ENCODE measurements at places on chromosomes 13 and 19. TPM values are rescaled to one million over a fixed set of nuclear protein-coding genes. Genes with fewer than 3 reads are reported as not detected.

GRCh38 chr13:113260996-113261395, 36.0 kb upstream of the LAMP1 start:
- DNase-seq, result no peak

DNA sequence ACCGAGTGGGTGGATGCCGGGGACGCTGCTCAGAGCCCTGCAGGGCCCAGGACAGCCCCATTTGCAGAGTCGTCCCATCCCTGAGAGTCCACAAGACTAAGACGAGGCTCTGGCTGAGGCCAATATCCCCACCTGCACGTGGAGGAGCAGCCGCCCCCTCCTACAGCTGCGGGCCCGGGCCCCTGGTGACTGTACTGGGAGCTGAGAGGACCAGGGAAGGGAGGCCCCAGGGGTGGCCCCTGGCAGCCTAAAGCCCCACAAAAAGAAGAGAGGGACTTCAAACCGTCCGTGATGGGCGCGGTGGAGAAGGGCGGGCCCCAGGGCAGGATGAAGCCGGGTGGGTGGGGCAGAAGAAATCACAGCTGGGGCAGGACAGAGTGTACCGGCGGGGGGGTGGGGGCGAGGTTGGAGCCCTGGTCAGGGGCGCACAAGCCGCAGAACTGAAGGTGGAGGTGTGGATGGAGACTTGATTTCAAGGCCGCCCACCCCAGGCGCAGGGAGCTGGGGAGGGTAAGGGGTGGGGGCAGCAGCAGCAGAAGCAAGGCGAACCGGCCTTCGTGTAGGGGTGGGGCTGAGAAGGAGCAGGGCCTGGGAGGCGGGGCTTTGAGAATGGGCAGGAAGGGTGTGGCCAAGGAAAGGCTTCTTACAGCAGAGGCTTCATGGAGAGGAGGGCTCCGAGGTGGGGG, 12.9 kb downstream of the CFD start:
- peak; percentile 77 for DNase-seq

GRCh38 chr19:51726049-51726448, 2.3 kb upstream of the HAS1 start:
- peak; percentile 32 for DNase-seq

GRCh38 chr13:65597839-65598818, 1632.0 kb downstream of the PCDH9 start:
- no peak for DNase-seq

- no peak for DNase-seq
Observed at GRCh38 chr13:40682449-40683240, 16.2 kb upstream of the FOXO1 start.

DNA sequence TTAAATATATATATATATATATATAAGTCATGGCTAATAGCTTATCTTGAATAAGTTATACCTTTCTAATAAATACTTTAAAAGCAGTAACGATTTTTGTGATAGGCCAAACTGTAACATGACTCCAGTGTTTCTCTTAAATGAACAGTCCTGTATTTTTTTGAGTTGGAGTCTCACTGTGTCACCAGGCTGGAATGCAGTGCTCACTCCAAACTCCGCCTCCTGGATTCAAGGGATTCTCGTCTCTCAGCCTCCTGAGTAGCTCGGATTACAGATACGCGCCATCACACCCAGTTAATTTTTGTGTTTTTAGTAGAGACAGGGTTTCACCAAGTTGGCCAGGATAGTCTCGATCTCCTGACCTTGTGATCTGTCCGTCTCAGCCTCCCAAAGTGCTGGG, 814.2 kb upstream of the SLITRK5 start:
- DNase-seq, result no peak

GRCh38 chr19:17572638-17573037, 17.2 kb downstream of the COLGALT1 start:
- DNase-seq, result no peak

- DNase-seq, result no peak
Observed at GRCh38 chr19:56692206-56692895, 20.8 kb upstream of the ZNF835 start.

DNA sequence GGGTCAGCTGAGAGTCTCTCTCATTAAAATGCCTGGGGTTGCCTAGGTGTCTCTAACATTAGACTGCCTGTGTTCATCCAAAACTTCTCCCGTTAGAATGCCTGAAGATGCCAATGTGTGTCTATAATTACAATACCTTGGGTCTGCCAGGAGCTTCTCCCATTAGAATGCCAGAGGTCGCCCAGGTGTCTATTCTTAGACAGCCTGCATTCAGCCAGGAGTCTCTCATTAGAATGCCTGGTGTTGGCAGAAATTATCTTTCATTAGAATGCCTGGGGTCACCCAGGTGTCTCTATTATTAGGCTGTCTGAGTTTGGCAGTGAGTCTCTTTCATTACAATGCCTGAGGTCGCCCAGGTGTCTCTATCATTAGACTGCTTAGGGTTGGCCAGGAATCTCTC, 1560.2 kb downstream of the UQCRFS1 start:
- no peak for DNase-seq

- DNase-seq, result no peak
Observed at GRCh38 chr19:30670562-30671366, 298.6 kb downstream of the ZNF536 start.

GRCh38 chr13:44710576-44710975, 134.4 kb upstream of the TSC22D1 start:
- DNase-seq, result no peak

DNA sequence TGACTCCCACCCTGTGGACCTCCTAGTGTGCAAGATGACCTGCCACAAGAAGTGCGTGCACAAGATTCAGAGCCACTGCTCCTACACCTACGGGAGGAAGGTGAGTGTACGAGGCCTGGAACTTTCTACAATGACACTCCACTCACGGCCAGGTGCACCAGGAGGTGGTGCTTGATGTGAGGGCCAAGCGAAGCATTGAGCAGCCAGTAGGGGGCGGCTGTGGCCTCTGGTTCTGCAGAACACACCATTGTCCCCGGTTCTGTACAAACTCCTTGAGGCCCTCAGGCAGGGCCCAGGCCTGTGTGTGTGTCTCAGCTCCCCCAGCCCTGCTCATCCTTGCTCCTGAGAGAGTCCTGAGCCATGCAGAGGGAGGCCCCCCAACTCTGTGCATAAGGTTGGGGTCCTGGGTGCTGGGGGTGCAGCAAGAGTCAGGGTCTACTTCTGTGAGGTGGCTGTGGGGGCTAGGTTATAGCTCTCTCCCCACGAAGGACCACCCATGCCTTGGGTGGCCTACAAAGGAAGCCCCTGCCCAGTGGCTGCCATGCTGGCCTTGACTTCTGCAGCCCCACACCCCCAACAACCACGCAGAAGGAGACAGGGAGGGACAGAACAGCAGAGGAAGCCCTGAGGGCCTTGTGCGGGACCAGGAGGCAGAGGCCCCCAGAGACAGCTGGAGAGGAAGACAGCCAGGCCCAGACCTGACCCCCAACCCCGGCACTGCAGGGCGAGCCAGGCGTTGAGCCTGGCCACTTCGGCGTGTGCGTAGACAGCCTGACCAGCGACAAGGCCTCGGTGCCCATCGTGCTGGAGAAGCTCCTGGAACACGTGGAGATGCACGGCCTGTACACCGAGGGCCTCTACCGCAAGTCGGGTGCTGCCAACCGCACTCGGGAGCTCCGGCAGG, 9.7 kb upstream of the USE1 start:
- peak; percentile 56 for DNase-seq

DNA sequence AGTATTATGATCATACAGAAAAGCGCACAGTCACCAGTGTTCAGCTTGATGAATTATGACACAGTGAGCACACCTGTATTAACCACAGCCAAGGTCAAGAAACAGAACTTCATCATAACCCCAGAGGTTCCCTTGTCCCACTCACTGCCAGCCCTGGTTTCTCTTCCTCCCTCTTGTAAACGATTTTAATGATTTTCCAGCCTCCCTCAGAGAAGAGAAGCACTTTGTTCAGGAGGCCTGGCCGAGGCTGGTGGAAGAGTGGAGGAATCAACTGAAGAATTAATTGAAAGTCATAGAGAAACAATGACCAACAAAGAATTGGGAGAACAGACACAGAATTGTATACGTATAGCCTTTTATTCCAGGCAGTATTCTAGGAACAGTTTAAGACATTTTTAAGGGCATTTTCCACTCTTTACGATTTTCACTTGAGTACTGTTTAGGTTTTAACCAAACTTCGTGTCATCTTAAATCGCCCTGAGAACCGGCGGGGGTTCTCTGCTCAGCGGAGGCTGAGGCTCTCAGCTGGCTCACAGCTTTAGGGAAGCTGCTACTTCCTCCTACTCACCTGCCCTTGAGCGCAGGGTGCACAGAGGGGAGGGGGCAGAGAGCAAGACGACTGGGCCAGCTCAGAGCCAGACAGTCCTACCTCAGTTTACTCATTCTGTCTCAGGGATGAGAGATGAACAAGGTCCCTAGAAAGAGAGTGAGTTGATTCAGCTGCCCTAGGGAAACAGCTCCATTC, 108.6 kb downstream of the AKAP11 start:
- DNase-seq, result no peak

- no peak for DNase-seq
Observed at GRCh38 chr19:42199440-42200115, 17.9 kb downstream of the DEDD2 start.

DNA sequence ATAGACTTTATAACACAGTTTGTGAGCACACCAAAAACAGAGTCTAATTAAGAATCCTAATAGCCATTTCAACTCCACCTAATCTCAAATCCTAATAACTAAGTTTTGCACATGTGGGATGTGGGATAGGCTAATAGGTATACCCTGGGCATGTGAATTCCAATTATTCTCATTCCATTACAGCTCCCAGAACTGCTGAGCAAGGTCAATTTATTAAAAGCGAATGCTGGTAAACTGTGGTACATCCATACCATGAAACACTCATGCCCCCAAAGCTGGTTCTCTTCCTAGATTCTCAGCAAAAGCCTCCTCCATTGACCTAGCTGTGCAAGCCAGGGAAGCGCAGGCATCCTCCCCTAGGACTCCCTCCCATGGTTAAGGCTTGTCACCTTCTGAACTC, 113.8 kb downstream of the USP12 start:
- no peak for DNase-seq

DNA sequence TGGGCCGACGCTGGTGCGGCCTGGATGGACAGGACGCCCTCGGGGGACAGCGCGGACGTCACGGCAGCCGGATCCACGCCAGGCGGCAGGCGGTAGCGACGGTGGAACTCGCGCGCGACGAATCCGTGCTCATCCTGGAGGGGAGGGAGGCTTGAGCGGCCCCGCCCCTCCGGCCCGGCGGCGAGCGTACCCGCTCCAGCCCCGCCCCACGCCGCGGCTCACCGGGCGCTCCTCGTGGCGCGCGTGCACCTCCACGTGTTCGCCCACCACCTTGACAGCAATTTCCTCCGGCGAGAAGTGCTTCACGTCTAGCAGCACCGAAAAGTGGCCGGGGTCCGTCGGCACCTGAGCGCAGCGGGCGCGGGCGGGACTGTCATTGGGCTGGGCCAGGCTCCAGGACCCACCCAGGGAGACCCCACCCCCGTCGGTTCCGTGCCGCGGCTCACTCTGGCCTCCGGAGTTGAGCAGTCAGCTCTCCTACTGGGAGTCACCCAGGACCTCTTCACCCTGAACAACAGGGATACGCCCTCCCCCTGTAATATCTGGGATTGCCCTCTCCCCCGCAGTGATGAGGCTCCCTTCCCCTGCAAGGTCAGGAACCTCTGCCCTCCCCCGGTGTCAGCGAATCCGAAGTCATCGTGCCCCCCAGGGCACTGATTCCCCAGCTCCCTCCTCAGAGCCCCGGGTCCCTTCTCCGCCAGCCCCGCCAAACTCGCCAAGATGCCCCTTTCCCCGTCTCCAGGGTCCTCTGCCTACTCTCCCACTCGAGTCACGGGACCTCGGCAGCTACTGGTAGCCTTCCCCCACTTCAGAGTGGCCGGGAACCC, 1.1 kb downstream of the HSPB6 start:
- peak; percentile 90 for DNase-seq

GRCh38 chr19:35144600-35145436, 1.8 kb downstream of the FXYD7 start:
- no peak for DNase-seq

DNA sequence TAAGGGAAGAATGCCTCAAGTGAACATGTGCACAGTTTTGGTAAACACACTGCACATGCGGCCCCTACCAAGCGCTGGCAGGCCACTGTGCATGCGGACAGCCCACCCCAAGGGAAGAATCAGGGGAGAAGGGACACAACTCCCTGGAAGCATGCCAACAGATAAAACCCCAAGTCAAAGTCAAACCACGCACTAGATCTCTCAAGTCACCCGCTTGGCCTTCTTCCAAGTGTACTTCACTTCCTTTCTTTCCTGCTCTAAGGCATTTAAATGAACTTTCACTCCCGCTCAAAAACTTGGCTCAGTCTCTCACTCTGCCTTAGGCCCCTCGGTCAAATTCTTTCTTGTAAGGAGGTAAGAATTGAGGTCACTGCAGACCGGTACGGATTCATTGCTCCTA, 4.6 kb upstream of the RFXAP start:
- no peak for DNase-seq

GRCh38 chr13:94664889-94665288, 47.5 kb downstream of the SOX21 start:
- no peak for DNase-seq

GRCh38 chr19:41967054-41967783, 8.1 kb upstream of the RABAC1 start:
- no peak for DNase-seq

Gene RASIP1
- total RNA-seq, result 23.5 TPM

Gene PSG11
- total RNA-seq, result not detected

Gene CHST8
- not detected for total RNA-seq

Gene USF2
- 158 TPM for total RNA-seq

Gene CCDC169
- 1.4 TPM for total RNA-seq

Gene BIVM
- 21.7 TPM for total RNA-seq

Gene CEACAM16
- total RNA-seq, result not detected

Gene TNFSF9
- not detected for total RNA-seq

Data from heart left ventricle (tissue), 16 donors.